ENCODE measurements at places on chromosomes 13 and 19.

DNA sequence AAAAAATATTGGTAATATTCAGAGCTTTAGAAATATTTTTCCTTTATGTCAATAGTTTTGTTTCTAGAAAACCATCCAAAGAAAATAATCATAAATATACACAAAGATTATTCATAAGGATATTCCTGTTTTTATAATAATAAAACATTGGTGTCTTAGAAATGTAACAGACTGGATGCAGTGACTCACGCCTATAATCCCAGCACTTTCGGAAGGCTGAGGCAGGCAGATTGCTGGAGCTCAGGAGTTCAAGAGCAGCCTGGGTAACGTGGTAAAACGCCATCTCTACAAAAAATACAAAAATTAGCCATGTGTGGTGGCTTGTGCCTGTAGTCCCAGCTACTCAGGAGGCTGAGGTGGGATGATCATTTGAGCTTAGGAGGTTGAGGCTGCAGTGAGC lies 106.8 kb downstream of the DHRS12 start:
- no peak for DNase-seq

DNA sequence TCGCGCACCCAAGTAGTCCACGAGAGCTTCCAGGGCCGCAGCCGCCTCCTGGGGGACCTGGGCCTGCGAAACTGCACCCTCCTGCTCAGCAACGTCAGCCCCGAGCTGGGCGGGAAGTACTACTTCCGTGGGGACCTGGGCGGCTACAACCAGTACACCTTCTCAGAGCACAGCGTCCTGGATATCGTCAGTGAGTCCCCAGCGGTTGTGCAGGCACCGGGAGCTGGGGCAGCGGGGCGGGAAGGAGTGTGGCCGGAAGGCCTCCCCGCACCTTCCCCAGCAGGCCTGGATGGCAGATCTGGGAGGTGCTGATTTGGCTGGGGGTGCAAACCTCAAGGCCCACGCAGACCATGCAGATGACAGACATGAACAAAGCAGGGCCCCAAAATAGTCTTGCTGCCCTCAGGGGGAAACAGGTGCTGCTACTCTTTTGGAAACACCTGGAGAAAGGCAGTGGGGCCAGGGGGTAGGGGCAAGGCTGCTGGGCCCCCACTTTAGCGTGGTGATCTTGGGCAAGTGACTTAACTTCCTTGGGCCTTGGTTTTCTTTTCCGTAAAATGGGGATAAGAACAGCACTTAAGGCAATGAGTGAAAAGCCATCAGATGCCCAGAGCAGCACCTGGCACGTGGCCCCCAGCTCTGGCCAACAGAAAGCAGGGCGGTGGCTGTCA lies 4.0 kb downstream of the MAG start:
- peak; percentile 93 for DNase-seq

DNA sequence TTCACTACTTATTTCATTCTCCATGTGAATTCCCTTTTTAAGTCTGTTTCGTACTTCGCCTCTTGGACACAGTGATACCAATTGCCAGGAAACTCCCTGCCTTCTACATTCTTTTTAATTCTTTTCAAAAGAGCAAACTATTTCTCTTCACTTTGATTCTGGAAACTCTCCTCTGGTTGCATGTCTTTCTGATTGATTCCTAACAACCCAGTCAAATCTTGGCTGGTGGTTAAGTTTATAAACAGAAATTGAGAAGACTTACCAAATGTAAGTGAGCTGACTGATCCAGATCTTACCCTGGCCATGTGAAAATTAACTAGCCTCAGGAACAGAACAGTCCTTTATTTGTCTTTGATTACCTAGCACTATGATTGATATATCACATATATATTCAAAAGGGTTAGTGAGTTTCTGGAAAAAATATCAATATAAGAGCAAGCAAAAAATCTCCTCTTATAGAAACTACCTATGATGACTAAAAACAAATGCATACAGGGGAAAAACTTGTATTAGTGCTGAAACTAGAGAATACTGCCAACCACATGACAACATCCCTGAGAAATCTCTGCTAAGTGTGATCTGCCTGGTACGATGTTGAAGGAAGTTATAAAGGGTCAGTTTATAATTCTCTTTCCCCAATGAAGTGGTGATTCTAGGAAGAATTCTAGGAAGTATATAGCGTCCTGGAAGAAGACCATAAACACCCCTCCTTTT lies 152.6 kb upstream of the HTR2A start:
- DNase-seq, result no peak

- no peak for DNase-seq
Observed at GRCh38 chr19:18696023-18696422, 12.5 kb downstream of the CRTC1 start.
